ENCODE measurements at places on chromosomes 7 and 10. TPM values are rescaled to one million over a fixed set of nuclear protein-coding genes. Genes with fewer than 3 reads are reported as not detected.

DNA sequence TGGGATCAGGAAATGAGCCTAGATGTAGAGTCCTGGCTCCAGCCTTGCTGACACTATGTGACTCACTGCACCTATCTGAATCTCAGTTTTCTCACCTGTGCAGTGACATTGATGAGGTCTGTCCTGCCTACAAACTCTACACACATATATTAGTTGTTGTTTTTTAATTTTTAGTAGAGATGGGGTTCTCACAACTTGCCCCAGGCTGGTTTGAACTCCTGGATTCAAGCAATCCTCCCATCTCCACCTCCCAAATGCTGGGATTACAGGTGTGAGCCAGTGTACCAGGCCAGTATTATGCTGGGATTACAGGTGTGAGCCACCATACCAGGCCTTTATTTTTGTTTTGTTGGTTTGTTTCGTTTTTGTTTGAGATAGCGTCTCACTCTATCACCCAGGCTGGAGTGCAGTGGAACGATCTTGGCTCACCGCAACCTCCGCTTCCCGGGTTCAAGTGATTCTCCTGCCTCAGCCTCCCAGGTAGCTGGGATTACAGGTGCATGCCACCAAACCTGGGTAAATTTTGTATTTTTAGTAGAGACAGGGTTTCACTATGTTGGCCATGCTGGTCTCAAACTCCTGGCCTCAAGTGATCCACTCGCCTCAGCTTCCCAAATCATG lies 11.8 kb upstream of the DDIT4 start:
- DNase-seq = no peak

DNA sequence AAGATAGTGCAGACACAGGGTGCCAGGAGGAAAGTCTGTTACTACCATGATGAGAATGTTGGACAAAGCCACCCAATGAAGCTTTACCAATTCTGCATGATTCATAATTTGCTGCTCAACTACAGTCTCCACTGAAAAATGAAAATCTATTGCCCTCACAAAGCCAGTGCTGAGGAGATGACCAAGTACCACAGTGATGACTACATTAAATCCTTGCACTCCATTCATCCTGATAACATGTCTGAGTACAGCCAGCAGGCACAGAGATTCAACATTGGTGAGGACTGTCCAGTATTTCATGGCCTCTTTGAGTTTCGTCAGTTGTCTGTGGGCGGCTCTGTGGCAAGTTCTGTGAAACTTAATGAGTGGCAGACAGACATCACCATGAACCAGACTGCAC lies 144.0 kb downstream of the PLCE1 start:
- no peak for DNase-seq

DNA sequence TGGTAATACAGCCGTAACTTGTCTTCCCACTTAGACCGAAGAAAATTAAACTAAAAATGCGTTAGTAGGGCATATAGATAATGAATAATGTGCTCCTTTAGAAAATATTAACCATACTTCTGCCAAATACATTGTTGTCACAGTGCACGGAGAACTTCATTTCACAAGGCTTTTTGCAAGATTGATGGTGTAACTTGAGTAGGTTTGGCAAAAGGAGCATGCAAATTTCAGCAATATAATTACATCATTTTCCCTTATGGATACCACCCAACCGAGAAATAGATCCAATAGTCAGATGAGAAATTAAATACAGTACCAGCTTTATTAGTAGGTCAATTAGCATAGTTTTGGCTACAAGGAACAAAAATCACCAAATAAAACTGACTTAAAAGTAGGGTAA lies 792.6 kb upstream of the C7orf33 start:
- DNase-seq = no peak

GRCh38 chr7:77368974-77369373 lies 47.2 kb downstream of the GSAP start:
- DNase-seq = no peak

DNA sequence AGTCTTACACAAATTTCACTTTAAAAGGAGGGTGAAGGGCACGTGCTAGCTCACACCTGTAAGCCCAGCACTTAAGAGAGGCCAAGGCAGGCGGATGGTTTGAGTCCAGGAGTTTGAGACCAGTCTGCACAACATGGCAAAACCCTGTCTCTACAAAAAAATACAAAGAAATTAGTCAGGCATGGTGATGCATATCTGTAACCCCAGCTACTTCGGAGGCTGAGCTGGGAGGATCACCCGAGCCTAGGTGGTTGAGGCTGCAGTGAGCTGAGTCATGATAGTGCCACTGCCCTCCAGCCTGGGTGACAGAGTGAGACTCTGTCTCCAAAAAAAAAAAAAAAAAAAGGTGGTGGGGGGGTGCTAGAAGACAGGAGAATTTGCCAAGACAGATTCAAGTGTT lies 237.3 kb upstream of the KLF14 start:
- DNase-seq = no peak

DNA sequence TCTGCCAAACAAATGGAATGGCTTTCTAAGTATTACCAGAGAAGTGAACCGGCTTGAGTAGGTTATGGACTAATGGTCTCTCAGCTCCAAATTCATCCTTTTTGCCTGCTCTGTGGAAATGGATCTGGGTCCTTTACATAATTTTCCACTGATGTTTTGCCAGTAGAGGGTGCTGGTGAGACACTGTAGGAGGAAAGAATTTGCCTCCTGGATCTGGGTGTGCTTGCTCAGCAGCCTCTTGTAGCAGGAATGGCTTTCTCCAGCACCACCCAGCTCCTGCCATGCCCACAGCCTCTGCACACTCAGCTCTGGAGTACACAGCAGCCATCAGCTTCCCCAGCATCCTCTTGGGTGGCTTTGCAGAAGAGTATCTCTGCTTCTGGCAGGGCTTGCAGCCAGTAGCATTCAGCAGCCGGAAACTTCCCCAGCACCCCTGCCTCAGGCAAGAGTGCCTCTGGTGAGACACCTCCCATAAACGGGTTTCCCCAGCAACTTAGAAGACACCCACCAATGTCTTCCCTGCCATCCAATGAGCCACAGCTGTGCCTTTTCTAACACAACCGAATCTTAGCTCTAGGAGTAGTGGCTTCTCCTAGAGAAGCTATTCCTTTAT lies 235.0 kb upstream of the PLPP4 start:
- no peak for DNase-seq

ZPBP gene
- polyA plus RNA-seq = 0.43 TPM

PNLIPRP3 gene
- not detected for polyA plus RNA-seq

CLDN3 gene
- 33.7 TPM for polyA plus RNA-seq

CRHR2 gene
- 0.06 TPM for polyA plus RNA-seq

SLC16A9 gene
- polyA plus RNA-seq = 41.8 TPM

MSS51 gene
- 1.2 TPM for polyA plus RNA-seq

SOSTDC1 gene
- polyA plus RNA-seq = 43.8 TPM

CRTAC1 gene
- polyA plus RNA-seq = 34.9 TPM
